ENCODE measurements at places on chromosomes 16 and 17.

DNA sequence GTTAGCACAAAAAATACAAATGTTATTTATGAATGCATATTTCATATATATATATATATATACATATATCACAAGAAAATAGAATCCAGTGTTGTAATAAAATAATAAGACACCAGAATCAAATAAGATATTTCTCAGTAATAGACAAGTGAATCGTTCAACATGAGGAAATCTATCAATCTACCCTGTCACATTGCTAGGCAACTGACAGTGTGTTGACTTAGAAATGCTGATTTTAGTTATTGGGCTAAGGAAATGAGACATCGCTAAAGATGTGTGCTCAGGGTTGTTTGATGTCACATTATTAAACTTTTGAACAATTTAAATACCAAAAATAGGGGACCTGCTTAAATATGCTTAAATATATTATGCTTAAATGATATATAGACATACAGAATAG lies 49.9 kb upstream of the DNAH9 start:
- DNase-seq: no peak

DNA sequence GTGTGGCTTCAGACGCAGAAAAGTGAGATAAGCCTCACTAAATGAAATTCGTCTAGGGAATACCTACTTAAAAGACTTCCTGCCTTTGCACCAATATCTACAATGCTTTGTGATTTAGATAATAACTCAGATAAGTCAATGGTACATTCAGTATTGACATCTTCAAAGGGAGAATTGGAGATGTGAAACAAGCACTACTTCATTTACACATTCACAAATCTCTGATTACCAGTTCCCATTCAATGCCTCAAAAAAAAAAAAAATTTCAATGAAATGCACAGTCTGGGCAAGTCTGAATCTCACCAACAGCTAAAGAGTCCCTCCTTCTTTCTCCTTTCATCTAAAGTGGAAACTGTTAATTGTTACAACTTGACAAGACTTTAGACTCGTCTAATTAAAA lies 3.7 kb downstream of the PHF12 start:
- DNase-seq: no peak

GRCh38 chr17:68179926-68180285 lies 67.9 kb upstream of the AMZ2 start:
- no peak for DNase-seq

- DNase-seq: no peak
These were observed 105.3 kb downstream of the AMFR start for GRCh38 chr16:56320056-56320455.

Measured in BJ (cell line).